ENCODE measurements at places on chromosomes 2 and 18.

DNA sequence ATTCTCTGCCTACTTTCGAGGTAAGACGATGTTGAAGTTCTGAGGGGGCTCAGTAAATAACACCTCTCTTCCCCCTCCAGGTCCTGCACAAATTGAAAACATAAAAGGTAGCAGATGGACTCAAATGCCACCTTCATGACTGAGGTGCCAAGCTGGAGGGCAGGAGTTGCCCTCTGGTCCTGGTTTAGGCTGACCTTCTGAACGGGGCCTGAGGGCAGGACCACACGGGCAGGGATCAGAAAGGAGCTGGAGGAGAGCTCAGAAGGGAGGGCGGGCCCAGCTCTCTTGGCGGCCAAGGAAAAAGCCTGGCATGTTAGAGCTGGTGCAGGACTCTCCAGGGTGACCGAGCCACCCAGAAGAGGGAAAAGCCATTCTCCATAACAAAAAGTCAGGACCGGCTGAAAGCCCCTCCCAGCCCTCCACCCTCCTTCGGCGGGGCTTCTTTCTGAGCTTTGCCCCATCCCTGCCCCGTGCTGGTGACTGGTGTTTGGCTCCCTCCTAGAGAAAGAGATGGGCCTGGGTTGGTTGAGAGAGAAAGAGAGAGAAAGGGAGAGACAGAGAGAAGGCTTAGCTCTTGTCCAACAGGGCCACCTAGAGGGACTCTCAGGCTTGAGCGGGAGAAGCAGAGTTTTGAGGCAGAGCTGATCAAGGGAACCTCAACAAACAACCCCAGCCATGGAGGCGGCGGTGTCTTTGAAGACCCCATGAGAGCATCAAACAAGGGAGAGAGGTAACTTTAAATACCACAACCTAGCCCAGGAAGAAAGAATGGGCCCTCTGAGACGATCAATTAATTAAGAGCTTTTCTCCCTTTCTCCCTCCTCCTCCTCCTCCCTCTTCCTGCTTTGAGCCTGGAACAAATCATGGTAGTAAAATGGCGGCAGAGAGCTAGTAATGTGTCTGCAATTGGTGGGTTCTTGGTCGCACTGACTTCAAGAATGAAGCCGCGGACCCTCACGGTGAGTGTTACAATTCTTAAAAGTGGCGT lies 50.8 kb downstream of the WIPF1 start:
- peak; percentile 17 for DNase-seq

DNA sequence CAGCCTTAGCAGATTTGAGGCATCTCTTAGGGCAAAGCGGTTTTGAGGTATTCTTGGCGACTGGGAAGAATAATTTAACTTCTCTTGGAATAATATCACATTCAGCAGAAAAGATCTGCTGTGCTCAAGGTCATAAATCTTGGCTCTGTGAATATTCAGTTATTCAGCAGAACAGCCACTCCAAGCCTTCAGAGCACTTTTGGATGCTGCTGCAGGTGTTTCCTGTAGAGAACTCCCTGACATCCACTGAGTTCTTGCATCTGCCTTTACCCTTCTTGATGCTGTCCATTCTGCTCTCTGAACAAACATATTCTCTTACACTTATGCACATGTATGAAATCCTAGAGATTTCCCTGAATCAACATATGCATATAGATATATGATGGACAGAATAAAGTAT lies 390.3 kb downstream of the NRXN1 start:
- DNase-seq = no peak

DNA sequence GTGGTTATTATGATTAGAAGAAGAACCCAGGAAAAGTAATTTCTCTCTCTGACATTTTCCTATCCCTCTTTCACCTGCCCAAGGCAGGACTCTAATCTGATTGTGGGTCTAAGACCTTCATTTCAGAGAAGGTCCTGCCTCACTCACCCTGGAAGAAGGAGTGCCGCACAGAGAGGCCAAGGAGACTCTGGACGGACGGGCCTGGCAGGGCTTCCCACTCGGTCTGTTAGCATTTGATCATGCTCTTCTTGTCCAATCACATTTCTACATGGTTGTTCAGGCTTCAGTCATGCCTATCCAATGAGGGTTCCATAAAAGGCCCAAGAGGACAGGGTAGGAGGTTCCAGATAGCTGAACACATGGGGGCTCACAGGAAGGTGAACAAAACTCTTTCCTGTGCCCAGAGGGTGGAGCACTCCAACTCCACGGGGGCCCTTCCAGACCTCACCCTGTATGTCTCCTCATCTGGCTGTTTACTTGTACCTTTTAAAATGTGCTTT lies 27.0 kb downstream of the ZNF892 start:
- DNase-seq = no peak

DNA sequence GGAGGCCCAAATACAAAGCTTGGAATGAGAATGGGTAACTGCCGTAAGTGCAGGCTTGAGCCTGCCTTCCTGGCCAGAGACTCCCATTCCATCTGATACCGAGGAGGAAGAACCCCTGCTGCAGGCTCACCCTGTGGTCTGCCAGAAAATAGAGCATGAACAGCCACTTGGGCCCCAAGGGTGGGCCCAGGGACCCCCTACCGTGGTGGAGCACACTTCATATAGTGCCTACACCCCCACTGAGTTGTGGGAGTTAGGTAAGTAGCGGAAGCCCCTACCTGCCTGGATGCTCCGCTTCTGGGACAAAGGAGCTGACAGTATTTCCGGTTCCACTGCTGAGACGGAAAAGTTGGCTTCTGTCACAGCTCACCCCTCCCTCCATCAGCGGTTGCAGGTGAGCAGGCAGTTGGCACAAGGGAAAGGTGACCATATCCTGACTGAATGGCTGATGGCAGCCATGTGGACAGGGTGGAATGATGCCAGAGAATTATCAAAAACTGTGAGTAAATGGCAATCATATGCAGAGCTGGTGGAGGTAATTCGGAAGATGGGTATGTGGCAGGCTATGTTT lies 11.5 kb upstream of the C2orf42 start:
- peak; percentile 11 for DNase-seq

DNA sequence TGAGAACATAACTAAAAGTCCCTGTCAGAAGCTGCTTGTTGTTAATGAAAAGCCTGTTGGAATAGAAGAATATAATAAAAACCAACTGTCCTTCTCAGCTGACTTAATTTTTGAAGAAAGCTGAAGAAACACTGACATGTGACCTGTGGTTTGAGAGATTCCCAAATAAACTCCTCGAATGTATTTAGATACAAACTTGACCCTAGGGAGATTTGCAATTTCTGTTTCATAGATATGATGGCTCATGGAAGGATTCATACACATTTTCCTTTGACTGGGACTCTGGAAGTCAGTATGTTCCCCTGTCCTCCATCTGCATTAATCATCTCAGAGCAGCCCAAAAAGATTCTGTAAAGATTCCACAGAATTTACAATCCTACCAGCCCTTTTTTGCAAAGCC lies 195.1 kb downstream of the TMEM247 start:
- no peak for DNase-seq

- no peak for DNase-seq
Observed at GRCh38 chr2:43179942-43180341, 46.5 kb downstream of the ZFP36L2 start.

DNA sequence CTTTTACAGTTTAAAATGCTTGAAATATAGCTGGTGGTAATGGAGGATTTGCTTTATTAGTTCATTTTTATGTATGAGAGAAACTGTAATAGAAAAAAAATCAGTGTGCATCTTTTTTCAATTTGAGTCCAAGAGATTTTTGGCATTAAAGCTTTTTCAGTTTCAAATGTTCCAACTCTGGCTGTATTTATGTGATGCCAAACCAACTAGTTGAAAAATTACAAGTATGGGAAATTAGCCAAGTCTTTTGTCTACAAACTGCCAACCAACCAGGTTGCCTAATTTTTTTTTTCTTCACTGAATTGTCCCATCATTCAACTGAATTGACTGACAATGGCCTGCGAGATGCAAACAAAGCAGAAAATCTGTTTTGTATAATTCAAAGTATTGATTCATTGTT lies 95.7 kb downstream of the ICOS start:
- DNase-seq = no peak

GRCh38 chr2:20588918-20589871 lies 61.7 kb downstream of the HS1BP3 start:
- DNase-seq = no peak

- DNase-seq = peak; percentile 73
Observed at GRCh38 chr18:48902023-48902855, 48.5 kb downstream of the SMAD7 start.

DNA sequence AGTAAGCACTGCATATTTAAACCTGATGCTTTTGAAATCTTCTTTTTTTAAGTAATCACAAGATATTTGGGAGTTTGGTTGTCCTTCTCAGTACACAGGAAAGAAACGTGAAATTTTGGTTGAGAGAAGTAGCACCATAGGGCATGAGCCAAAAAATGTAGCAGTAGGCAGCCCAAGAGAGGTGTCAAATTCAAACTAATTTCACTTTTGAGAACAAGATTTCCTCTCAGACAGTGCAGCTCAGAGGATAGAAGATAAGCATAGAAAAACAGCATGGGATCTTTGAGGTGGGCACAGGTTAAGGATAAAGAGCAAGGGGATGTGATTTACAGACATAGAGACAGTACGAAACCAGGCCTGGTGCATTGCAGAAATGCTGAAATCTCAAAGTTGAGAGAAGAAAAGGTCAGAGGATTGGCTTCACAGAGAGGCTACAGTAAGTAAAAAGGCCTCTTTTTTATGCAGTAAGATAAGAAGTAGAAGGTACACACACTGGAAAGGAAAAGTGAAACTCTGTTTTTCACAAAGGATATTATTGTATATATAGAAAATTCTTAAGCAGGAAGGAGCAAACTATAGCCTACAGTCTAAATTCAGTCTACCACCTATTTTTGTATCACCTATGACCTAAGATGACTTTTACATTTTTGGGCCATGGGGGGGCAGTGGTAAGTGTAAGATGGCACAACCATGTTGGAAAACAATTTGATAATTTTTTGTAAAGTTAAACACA lies 89.8 kb downstream of the PKP4 start:
- no peak for DNase-seq

DNA sequence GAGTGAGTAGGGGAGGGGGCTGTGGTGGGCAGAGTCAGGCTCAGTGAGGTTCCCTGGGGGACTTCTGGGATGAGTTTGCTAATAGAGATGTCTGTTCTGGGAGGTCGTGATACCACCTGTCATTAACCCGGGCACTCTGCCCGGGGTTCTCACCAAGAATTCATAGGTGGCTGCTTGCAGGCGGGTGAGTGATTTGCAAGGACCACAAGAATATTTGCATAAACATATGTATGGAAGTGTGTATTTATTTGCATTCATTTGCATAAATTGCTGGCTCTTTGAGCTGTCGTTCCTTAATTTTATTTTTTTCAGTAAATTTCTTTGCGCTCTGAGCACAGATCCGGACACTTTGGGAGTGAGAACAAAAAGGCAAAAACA lies 260.0 kb downstream of the ATAD2B start:
- no peak for DNase-seq

GRCh38 chr2:63406641-63407040 lies 181.6 kb downstream of the WDPCP start:
- no peak for DNase-seq

GRCh38 chr2:212264187-212264586 lies 274.4 kb downstream of the ERBB4 start:
- no peak for DNase-seq

- DNase-seq = peak; percentile 73
Observed at GRCh38 chr2:17879137-17879912, 858 bp downstream of the KCNS3 start.

DNA sequence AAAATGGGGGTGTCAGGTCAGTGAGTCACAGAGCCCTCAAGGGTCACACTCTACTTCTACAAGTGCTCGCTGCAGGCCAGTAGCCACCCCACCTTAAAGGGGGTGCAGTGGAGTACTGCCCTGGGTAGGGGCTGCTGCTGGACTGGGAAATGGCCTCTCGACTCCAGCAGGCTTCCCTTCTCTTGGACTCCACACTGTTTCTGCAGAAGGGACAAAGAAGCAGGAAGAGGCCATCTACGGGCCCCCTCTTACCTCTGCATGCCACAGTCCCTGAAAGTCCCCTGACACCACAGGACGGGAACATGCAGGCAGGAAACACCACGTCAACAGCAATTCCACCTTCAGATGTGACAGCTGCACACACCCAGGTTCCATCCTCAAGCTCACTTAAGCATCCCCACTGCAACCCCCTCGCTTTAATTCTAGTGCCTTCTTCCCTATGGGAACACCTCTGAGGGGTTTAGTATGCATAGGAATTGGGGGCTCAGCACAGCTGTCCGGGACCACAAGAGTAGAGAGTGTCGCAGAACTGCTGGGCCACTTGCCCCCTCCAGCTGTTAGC lies 22.3 kb downstream of the SNED1 start:
- no peak for DNase-seq

DNA sequence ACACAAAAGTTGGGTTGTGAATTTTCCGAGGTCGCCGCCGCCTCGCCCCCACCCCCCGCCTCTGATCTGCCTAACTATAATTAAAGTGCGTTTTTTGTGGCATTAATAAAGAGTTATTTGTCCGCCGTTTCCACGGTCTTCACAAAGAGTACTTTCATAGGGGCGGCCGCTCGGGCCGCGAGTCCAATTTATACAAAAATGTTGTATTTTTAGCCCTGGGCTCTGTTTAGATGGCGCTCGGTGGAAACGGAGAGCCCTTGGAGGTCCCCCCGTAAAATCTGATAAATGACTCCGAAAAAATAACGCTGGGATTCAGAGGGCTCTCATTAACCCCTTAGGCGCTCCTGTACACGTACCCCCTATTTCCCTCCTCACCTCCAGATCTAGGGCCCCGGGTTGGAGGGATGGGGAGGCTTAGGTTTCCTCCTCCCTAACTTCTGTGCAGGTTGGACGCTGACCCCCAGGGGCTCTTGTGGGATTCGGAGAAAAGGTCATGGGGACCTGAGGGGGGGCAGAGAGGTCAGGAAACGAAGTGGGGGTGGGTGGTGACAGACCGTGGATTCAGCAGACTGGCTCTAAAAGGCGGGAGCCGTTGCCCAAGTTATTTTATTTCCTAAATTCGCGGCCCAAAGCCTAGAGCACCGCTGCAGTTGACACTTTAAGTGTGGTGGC lies 1.9 kb downstream of the CYP26B1 start:
- DNase-seq = no peak

DNA sequence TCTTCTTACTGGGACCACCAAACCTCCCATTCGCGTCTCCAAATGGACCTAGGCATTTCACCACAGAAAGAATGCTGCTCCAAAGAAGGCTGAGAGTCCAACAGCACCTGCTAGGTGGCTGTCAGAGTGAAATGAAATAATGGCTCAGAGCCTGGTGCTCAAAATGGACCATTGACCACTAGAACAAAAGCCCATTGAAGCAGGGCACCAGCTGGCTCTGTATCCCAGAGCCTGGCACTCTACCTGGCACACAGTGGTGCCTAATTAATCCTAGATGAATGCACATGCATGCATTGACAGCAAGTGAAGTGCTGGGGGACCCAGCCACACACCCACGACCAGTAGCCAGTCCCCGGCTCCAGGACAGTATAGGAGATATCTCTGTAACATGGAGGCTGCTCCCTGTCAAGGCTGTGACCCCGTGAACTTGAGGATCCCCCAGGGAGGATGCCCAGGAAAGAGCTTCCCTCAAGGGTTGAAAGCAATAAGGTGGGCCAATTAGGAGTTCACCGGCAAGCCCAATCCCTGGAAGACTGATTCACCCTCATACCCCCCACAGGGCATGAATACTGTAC lies 261.3 kb downstream of the TNS1 start:
- no peak for DNase-seq

DNA sequence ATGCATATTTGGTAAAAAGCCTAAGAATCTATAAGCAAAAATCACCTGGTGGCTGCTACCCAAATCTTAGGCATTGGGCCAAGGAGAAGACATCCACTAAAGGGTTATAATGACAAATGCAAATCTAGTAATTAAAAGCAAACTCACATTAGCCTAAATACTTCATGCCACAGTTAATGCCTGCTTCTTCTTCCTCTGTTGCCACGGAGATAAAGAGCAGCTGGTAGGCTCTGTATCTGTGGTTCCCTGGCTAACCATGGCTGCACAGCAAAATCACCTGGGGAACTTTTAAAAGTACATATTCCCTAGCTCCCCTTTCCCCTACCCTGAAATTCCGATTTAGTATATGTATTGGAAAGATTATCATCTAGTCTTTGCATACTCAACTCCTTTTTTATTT lies 114.3 kb downstream of the LNPK start:
- no peak for DNase-seq

All from mammary epithelial cell (primary cell).